Activated CD8-positive, alpha-beta T cell treated with anti-CD3 and anti-CD28 coated beads for 36 hours (primary cell): ENCODE measurements at places on chromosomes 6 and 20. TPM values are rescaled to one million over a fixed set of nuclear protein-coding genes. Genes with fewer than 3 reads are reported as not detected.

- DNase-seq = no peak
These were observed 453.8 kb downstream of the RFPL4B start for GRCh38 chr6:112800916-112801315.

- no peak for DNase-seq
These were observed 7.9 kb downstream of the COL9A3 start for GRCh38 chr20:62824476-62825332.

- DNase-seq = no peak
These were observed 214.0 kb downstream of the WDR27 start for GRCh38 chr6:169487579-169488436.

- DNase-seq = no peak
These were observed 500.3 kb upstream of the PTCHD4 start for GRCh38 chr6:48611332-48611731.

- DNase-seq = no peak
These were observed 14.7 kb downstream of the FOXF2 start for GRCh38 chr6:1403851-1404712.

- no peak for DNase-seq
These were observed 240.8 kb downstream of the ARHGAP18 start for GRCh38 chr6:129469070-129469662.

DNA sequence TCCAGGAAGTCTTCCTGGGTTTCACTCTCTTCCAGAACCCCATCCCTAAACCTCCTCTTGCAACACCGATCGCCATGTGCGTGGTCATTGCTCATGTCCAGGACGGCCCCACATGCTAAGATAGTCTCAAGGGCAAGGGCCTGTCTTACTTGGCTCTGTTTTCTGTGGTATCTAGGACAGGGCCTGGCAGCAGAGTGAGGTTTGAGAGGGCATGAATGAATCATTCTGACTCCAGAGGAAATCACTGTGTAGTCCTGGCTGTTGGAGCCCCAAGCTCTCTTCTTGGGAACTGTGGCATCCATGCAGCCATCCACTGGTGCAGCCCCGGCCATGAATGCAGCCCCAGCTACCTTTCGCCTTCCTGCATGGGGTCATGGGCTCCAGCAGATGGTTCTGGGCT is 12.4 kb downstream of the SIRPA start:
- no peak for DNase-seq

DNA sequence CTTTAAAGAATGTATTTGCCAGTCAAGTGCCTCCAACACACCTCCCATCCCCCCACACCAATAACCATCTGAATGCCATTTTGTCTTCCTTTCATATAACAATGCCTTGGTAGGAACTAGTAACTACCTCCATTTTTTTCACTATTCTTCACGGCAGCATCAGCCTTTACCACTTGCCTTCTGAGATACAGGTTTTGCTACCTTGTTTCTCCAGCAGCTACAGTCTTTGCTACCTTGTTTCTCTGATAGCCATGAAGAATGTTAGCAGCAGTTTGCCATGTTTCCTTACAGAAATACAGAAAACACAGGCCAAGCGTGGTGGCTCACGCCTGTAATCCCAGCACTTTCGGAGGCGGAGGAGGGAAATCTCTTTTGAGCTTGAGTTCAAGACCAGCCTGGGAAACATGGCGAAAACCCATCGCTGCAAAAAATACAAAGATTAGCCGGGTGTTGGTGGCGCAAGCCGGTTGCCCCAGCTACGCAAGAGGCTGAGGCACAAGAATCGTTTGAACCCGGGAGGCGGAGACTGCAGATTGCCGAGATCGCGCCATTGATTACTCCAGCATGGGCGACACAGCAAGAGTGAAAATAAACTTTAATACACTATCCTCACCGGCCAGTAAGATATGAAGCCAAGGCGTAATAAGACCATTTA is 100.9 kb downstream of the HFE start:
- DNase-seq = peak; percentile 80

Gene FILIP1
- total RNA-seq = not detected

DNA sequence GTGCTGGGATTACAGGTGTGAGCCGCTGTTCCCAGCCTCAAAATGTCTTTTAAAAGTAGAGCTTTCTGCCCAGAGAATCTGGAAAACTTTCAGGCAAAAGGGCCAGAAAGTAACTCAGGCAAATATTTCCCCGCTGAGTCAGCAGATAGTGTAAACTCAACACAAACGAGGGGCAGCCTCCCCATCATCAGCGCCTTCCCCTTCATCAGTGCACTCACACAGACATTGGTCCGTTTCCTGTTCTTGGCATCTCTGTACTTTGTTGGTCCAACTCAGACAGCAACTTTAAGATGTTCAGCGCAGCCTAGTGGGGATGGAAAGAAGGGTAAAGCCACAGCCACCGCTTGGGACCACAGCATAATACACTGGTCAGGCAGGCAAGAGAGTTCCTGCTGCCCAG is 69.5 kb downstream of the CSE1L start:
- no peak for DNase-seq

DNA sequence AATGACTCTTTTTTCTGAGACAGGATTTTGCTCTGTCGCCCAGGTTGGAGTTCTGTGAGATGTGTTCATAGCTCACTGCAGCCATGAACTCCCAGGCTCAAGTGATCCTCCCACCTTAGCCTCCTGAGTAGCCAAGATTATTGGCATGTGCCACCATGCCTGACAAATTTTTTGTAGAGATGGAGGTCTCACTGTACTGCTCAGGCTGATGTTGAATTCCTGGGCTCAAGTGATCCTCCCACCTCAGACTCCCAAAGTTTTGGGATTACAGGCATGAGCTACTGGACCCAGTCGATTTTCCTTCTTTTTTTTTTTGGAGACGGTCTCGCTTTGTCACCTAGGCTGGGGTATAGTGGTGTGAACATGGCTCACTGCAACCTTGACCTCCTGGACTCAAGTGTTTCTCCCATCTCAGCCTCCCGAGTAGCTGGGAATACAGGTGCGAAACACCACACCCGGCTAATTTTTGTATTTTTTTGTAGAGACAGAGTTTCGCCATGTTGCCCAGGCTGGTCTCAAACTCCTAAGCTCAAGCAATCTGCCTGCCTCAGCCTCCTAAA is 24.3 kb downstream of the BCL2L1 start:
- DNase-seq = no peak

Gene EBF4
- total RNA-seq = 1.1 TPM

Gene SCUBE3
- total RNA-seq = not detected

GRCh38 chr6:132461958-132462357 is 51.0 kb downstream of the STX7 start:
- DNase-seq = peak; percentile 5

Gene RFX6
- not detected for total RNA-seq

Gene KCNK16
- total RNA-seq = not detected

GRCh38 chr20:9021216-9021615 is 47.7 kb upstream of the PLCB4 start:
- no peak for DNase-seq

GRCh38 chr20:1075616-1076015 is 42.8 kb upstream of the PSMF1 start:
- DNase-seq = peak; percentile 14

- no peak for DNase-seq
These were observed 108.7 kb downstream of the PERP start for GRCh38 chr6:137998461-137999019.

Gene COL9A3
- total RNA-seq = not detected

DNA sequence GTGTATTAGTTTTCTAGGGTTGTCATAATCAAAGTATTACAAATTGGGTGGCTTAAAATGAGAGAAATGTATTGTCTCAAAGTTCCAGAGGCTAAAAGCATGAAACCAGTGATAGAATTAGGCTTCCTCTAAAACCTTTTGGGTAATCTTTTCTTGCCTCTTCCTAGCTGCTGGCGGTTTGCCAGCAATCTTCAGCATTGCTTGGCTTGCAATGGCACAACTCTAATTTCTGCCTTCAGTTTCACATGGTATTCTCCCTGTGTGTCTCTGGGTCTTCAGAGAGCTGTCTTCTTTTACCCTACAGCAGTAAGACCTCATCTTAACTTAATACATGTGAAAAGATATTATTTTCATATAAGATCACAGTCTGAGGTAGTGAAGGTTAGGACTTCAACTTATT is 479.1 kb upstream of the GJE1 start:
- DNase-seq = no peak

DNA sequence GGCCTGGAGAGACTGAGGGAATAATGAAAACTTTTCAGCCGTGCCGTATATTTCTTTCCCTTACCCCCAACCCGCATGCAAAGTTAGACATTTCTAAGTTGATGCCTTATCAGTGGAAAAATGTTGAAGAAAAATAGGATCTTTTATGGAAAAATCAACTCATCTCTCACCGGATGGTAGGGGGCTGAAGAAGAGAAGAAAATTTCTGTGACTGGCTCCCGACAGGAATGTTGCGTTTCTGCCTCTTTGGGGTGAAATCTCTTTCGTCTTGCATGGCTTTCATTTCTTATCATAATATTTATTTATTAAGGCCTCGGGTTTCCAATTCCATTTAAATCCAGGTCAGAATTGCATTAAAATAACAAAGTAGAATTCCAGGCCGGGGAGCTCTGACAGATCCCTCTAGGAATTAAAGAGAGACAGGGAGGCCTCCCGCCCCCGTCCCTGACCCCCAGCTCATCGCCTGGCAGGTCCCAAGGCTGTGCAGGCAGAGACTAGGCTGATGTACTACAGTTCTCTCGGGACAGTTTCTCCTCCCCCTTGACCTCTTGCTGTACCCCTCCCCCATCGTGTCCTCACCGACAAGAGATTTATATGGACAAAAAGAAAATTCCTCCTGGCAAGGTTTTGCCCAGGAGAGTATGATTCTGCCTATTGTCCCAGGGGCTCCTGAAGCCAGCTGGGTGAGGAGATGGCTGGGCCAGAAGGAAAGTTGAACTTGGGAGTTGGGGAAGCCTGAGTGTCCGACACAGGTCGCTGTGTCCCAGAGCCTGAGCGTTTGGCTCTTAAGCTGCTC is 1.3 kb downstream of the SCUBE3 start:
- no peak for DNase-seq

Gene DEFB125
- total RNA-seq = not detected
